Ascending aorta (tissue), 2 donors: ENCODE measurements at places on chromosomes 1 and 21. TPM values are rescaled to one million over a fixed set of nuclear protein-coding genes. Genes with fewer than 3 reads are reported as not detected.

Gene HMGN2
- 97.7 TPM for total RNA-seq

Gene ZNF648
- total RNA-seq, result not detected

Gene KRTAP20-3
- not detected for total RNA-seq

Gene PKNOX1
- total RNA-seq, result 11.2 TPM

Gene MATN1
- total RNA-seq, result 0.85 TPM

Gene OR2L13
- not detected for total RNA-seq

Gene SSU72
- 50.1 TPM for total RNA-seq

Gene POMGNT1
- 122 TPM for total RNA-seq

Gene KCNA3
- not detected for total RNA-seq

Gene TMEM61
- total RNA-seq, result not detected

Gene OR6K3
- total RNA-seq, result not detected

Gene EIF4G3
- 33.7 TPM for total RNA-seq

Gene KIF14
- total RNA-seq, result not detected

GRCh38 chr1:28317014-28317413 is 11.8 kb upstream of the MED18 start:
- DNase-seq, result no peak

DNA sequence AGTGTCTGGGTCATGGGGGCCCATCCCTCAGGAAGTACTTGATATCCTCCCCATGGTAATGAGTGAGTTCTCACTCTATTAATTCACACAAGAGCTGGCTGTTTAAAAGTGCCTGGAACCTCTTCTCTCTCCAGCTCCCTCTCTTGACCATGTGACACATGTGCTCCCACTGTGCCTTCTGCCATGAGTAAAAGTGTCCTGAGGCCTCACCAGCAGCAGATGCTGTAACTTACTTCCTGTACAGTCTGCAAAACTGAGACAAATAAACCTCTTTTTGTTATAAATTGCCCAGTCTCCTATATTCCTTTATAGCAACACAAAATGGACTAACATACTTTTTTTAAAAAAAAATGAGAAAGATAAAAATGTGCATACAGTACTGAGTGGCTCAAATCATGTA is 24.0 kb downstream of the PUM1 start:
- no peak for DNase-seq

DNA sequence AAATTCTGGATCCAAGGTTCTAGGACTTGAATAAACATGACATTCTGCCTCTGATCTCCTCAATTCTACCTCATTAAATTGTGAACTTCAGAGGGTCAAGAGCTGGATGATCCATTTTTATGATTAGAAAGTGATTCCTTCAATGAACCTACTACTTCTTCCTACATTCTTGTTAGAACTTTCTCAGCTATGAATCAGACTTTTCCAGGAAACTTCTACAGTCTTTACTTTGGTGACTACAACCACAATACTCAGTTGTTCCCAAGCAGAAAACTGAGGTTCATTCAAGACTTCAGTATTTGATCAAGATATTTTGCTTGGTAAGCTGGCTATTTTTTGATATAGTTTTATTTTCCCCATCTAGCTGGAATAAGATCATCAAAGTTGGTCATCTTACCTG is 51.4 kb downstream of the CDC7 start:
- no peak for DNase-seq

DNA sequence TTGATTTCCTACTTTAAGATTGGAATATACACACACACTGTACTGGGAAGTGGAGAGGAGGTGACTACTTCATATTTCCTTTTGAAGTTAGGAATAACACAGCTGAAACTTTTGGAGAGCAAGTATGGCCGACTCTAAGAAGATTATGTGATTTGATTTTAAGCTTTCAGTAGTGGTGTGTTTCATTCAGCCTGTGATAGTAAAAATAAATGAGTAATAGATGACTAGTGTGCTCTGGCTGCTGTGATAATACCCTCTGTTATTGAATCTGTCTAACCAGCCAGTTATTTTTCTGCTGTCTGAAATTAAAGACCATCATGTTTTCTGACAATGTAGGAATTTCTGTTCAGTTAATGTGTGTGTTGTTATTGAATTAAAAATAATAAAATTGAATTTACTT is 48.3 kb downstream of the CTTNBP2NL start:
- no peak for DNase-seq

- DNase-seq, result no peak
These were observed 11.6 kb downstream of the PLA2G2A start for GRCh38 chr1:19967808-19968207.

DNA sequence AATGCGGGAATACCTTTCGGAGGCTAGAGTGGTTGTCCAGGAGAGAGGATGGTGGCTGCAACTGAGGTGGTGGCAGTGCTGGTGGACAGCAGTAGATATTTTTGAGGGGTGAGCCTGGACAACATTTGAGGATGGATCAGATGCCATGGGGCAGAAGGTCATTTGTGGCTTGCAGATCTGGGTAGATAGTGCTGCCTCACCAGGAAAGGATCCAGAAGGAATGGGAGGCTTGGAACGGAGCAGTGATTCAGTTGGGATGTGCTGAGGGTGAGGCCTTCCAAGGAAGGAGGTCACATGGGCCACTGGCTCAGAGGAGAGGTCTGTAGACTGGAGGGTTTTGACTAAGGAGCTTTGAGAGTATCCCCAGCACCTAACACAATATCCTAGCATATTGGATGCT is 110.8 kb upstream of the KAZN start:
- no peak for DNase-seq

- no peak for DNase-seq
These were observed 21.1 kb upstream of the CDC42 start for GRCh38 chr1:22031214-22031962.

DNA sequence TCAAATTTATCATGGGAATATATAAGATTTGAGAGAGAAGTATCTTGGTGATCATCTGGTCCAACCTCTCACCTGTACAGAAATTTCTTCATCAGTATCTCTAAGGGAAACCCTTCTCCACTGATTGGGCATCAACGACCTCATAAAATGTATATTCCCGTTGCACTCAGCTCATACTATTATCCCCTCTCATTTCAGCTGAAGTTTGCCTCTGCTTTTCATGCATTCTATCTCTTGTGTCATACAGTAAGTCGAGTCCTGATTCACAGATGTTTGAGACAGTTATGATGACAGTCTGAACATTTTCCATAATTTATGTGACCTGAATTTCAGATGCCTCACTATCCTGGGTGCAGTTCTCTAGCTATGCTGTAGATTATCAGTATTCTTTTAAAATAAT is 21.0 kb downstream of the OR10R2 start:
- no peak for DNase-seq

- DNase-seq, result peak; percentile 49
These were observed 612.9 kb downstream of the PTPRU start for GRCh38 chr1:29849038-29849750.

DNA sequence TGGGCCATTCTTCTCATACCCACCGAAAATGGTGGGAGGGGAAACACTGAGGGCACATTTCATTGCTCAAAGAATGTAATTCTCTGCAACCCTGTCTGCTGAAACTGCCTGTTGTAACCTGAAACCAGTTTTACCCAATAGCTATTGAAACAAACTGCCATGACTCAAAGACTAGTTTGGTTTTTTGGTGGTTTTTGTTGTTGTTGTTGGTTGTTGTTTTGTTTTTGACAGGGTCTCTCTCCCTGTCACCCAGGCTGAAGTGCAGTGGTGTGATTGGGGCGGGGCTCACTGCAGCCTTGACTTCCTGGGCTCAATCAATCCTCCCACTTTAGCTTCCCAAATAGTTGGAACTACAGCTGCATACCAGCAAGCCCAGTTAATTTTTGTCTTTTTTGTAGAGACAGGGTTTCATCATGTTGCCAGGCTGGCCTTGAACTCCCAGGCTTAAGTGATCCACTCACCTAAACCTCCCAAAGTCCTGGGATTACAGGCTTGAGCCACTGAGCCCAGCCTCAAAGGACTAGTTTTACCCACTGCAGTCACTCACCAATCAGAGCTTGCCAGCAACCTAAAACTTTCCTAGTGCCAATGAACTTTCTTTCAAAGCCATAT is 2.1 kb upstream of the IPP start:
- DNase-seq, result no peak

GRCh38 chr1:87897481-87897880 is 568.8 kb downstream of the LMO4 start:
- no peak for DNase-seq

- DNase-seq, result no peak
These were observed 165.9 kb downstream of the ADGRL4 start for GRCh38 chr1:78840453-78841271.

- no peak for DNase-seq
These were observed 13.4 kb upstream of the ODF2L start for GRCh38 chr1:86409416-86410021.

DNA sequence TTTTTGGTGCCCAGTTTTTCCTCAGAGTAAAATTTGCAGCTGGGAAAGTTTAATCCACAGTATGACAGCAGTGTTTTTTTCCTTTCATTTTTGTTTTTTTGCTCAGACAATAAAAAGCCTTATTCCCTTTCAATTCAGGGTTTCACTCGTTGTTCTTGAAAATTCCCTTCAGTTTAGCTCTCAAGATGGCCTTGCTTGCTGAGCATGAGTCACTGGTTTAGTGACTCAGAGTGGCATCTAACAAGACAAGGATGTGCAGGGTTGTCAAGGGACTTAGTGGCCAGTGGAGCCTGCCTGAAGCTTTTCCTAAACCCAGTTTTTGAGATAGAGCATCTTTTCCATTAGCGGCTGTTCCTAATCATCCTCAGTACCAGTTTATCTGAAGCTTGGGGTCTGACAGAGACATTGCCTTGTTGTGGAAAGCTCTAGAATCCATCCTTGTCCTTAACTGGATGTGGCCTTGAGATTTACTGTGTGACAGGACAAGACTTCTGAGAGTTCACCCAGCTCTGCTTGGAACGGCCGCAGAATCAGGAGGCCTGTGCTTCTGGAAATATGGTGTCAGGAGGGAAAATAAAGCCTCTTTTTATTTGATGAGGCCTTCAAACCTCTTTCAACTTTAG is 48.4 kb upstream of the DNAJC6 start:
- no peak for DNase-seq

DNA sequence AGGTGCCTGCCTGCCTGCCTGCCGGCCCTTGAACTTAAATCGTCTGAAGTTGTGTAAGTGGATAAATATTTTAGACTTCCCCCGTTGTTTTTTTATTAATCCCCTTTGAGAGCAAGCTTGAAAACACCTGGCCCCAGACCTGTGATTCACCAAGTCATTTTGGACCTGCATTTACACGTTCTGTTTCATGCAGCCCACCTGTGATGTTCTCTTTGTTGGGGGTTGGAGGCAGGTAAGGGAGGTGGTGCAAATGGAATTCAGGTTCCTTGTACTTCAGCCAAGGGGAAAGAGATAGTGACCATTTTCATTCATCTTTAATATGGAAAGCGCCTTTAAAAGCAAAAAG is 1.2 kb downstream of the SLC37A1 start:
- no peak for DNase-seq

DNA sequence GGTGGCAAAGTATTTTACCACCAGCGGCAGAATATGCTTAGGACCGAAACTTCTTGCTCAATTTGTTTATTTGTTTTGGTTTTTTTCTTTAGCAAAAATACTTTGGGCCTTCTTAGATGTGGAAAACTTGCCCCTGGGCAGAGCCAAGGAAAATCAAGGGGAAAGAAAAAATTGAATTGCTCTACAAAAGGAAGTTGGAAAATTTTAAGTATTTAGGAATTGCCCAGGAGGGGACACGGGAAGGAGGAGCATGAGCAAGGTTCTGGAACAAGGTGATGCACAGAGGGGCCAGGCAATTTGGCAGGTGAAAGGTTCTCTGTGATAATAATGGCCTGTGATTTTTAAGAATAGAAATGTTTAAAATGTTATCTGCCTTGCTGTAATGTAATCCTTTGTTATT is 28.6 kb downstream of the SGIP1 start:
- no peak for DNase-seq

DNA sequence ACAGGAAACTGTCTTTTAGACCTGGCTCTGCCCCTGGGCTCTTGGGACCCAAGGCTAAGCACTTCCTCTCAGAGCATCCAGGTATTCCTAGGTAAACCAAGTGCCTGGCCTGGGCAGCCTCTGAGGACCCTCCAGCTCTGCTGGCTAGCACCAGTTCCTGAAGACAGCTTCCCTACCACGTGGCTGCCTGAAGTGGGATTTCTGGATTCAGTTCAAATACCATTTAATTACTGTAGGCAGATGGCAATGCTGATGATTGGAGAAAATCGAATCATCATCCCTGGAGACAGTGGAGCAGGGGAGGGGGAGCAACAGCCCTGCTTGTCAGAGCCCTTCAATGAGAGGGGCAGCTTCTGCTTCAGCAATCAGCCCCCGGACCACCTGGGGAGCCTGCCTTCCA is 11.9 kb downstream of the KIF21B start:
- no peak for DNase-seq

GRCh38 chr1:29785554-29785953 is 549.2 kb downstream of the PTPRU start:
- no peak for DNase-seq

- DNase-seq, result no peak
These were observed 70.3 kb upstream of the TINAGL1 start for GRCh38 chr1:31505911-31506497.

GRCh38 chr1:228802386-228803220 is 67.3 kb downstream of the RHOU start:
- DNase-seq, result no peak

GRCh38 chr1:21865943-21866706 is 54.1 kb downstream of the LDLRAD2 start:
- DNase-seq, result no peak

DNA sequence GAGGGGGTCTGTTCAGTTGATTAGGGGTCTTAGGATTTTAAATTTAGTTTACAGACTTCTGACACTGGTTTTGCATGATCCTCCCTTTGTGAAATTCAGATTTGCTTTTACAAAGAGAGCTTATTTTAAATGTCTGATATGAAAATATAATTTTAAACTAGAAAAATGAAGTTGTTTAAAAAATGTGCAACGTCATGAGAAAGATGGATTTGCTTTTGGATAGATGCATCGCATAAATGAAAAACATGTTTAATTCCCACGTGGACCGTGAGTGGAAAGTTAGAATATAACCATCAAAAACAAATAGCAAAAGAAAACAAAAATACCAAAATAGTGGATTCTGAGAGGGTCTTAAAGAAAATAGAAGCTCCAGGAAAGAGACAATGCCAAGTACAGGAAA is 2.0 kb upstream of the OR2T3 start:
- DNase-seq, result no peak

GRCh38 chr1:233313434-233314155 is 13.9 kb upstream of the MAP3K21 start:
- no peak for DNase-seq

DNA sequence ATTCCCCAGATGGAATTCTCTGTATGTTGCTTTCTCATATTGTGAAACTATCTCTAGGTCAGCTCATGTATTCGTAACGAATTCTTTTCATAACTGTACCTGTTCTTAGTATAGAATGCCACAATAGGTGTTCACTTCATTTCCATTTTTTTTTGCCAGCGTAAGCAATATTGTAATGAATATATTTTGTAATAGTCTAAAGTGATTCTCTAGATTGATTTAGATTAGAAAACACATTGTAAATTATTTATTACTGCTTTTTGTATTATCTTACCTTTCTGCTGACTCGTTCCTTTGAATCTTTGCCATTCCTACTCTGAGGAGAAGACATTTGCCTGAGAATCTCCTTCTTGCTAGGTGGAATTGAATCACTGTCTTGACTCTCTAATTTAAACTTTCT is 14.8 kb downstream of the PDC start:
- no peak for DNase-seq
